ENCODE measurements at places on chromosomes 3 and 15. TPM values are rescaled to one million over a fixed set of nuclear protein-coding genes. Genes with fewer than 3 reads are reported as not detected.

CCDC39 gene
- total RNA-seq, result not detected

HYAL1 gene
- 70.1 TPM for total RNA-seq

GRCh38 chr15:59256482-59256881 is 49.8 kb downstream of the LDHAL6B start:
- no peak for DNase-seq

KBTBD12 gene
- 29.7 TPM for total RNA-seq

GRCh38 chr3:102235679-102236078 is 199.1 kb upstream of the ZPLD1 start:
- no peak for DNase-seq

DNA sequence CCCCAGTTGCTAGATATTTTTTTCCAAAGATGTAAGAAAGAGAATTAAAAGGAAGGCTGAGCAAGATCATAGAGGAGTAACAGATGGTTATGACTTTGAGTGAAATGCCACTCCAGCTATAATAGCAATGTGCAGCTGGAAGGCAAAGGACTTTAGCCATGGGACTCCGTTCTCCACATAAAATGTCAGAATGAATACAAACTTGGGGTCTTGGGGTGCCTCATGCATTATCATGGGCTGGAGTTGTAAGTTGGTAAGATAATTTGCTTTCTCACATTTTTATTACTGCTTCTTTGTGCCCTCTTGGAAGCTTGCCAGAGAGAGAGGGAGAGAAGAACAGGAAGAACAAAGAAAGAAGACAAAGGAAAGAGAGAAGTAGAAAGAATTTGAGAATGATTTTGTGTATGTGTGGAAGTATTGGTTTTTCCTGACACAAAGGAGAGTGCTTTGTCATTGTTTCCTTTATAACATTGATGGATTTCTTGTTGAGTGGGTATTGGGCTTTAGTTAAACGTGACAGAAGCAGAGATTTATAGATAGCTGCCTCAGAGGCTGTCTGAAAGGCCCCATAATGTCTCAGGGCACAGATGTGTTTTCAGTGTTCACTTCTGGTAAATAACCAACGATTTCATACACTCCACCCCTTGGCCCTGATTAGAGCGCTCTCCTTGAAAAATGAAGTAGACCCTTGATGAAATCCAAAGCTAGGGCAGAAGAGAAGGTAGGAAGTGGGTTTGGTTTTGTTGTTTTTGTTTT is 715.3 kb downstream of the NR2F2 start:
- no peak for DNase-seq

ECE2 gene
- total RNA-seq, result not detected
